ENCODE measurements at places on chromosomes 1 and 21.

GRCh38 chr1:165080253-165080896, 276.1 kb downstream of the LMX1A start:
- no peak for DNase-seq

DNA sequence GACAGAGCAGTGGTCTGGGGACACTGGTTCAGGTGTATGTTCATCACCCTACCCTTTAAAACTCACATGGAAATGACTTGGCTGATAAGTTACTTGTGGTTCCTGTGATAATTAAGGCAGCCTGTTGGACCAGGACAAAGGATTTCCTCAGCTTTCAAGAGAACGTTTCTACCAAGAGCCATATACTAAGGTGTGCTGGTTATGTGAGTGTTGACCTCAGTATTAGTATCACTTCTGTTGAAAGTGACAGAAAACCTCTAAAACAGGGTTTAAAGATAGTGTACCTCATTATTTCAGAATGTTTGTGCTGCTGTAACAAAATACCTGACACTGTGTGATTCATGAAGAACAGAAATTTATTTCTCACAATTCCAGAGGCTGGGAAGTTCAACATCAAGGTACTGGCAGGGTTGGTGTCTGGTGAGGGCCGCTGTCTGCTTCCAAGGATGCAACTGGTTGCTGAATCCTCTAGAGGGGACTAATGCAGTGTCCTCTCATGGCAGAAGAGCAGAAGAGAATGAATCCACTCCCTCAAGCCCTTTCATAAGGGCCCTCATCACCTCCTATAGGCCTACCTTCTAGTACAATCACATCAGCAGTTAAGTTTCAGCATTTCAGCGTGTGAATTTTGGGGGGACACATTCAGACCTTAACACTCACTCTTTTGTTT, 54.9 kb downstream of the UCK2 start:
- DNase-seq, result no peak

DNA sequence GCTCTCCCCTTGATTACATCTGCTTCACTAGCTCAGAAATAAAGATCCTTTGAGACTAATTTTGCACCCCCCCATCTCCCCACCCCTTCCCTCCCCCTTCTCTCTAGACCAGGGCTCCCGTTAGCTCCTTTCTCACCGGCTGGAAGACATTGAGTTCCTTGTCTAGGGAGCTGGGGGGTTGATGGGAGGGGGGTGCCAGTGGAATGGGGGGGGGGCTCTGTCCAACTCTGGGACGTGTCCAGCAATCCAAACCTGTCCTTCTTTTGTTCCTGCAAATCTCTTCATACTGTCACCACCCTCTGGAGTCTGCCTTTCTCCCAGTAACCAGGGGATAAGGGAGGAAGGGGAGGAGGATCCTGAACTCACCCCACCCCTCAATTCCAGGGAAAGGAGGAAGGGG, 61.9 kb downstream of the RHBG start:
- DNase-seq, result no peak

DNA sequence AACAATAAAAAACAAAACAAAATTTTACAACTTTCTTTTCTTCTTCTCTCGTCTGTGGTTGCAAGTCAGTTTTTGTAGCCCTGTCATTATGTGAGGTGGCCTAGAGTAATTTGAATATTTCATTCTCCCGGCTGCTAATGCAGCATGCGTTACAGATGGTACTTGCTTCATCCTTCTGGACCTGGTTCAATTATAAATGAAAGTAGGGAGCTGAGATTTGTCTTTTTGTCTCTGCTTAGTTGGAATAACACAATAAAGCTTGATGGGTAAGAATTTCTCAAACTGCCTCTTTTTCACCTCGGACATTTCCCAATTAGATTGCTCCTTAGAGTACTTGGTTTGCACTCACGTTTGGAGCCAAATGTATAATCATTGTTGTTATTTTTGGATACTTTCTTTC, 201.6 kb downstream of the PBX1 start:
- DNase-seq, result no peak

GRCh38 chr1:113742515-113742914, 16.8 kb downstream of the PHTF1 start:
- no peak for DNase-seq

DNA sequence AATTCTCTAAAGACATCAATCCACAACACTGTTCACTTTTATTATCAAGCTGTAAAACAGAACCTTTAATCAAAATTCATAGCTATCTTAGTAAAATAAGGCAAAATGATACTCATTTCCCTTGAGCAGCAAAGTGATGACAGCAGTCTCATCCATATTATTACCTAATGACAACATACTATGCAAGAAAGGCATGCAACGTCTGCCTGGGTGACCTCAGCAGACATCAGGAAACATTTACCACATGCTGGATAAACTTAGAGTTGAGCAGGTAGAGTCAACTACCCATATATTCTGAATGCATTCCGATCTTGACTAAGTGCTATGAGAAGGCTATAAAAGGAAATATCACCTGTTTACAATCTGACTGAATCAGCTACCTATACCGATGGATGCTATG, 145.1 kb downstream of the SIPA1L2 start:
- no peak for DNase-seq

- DNase-seq, result no peak
Observed at GRCh38 chr1:33231166-33231565, 25.1 kb upstream of the ZNF362 start.

DNA sequence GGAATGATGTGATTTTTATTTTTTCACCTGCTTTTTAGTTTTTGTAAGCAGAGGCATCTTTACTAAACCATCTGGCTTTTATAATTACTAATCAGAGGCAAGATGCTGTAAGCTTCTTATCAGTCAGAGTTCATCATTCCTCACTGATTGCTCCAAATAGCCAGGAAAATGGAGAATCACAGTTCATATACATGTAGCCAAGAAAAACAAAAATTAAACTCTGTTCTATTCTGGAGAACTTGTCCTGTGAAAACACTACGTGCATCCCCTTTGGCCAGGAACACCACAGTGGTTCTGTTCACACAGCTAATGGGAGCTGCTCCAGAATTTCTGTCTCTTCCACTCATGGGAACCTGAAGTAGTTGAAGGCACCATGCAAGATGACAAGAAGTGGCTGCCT, 725.5 kb upstream of the CHRM3 start:
- DNase-seq, result no peak

- no peak for DNase-seq
Observed at GRCh38 chr1:26626994-26627393, 68.8 kb upstream of the ARID1A start.

DNA sequence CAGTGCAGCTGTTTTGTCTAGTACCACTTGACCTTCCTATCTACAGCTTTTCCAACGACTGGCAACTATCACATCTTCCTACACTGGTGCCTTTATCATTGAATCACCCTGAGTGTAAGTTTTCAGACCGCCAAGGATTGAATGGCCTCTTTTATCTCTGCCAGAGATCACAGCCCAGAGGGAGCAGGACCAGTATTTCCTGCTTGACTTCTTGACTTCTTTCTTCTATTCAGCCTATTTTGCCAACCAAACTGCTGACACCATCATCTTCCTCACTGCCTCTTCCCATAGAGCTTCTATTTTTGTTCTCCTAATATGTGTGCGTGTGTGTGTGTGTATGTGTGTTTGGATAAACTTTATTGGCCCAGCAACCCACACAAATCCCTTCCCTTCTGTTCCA, 53.8 kb downstream of the SERBP1 start:
- no peak for DNase-seq

DNA sequence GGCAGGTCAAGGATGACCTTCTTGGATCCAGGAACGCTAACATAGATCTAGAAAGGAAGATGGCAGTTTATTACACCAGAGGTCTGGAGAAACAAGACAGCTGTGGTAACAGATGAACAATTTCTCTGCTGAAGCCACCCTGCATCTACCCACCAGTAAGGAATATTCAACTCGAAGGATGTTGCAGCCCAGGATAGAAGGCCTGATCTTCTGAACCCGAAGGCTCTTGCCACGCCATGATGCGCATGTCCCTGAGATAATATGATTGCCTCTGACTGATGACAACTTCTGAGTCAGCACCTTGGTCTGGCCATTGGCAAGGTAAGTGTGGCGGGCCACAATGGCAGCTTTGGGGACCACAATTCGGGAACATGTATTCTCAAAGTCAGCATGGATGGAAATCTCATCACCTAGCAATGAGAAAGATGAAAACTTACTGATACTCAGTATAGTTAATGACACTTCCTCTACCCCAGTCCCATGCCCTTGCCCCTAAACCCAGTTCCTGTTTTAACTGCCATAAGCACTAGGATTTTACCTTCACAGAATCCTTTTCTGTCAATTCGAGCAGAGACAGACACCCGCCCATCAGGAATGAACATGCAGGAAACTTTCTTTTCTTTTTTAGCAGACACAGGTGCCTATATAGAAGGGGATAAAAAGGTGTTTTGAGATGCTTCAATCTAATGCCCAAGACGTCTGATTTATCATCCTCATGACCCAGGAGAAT, 1.8 kb downstream of the TXNIP start:
- DNase-seq, result no peak

DNA sequence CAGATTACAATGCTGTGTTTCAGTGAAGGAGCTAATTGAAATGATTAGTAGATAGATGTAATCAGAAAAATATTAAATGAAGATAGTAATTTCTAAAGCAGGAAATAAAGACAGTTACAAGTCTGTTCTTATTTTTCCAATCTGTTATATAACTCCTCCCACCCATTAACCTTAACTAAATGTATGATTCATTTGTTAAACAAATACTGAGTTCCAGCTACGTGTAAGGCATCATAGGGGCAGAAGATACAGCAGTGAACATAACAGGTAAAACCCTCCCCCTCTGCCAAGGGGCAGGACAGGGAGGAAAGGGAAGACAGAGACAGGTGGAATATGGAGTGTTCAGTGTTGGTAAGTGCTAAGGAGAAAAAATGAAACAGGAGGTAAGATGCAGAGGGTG, at the start of gene FAM177B:
FAM177B (plus strand) TSS at position 231 of the 400 bp plus-strand sequence. CDS start 9,344 bp downstream, outside the sequence.
- DNase-seq, result no peak

DNA sequence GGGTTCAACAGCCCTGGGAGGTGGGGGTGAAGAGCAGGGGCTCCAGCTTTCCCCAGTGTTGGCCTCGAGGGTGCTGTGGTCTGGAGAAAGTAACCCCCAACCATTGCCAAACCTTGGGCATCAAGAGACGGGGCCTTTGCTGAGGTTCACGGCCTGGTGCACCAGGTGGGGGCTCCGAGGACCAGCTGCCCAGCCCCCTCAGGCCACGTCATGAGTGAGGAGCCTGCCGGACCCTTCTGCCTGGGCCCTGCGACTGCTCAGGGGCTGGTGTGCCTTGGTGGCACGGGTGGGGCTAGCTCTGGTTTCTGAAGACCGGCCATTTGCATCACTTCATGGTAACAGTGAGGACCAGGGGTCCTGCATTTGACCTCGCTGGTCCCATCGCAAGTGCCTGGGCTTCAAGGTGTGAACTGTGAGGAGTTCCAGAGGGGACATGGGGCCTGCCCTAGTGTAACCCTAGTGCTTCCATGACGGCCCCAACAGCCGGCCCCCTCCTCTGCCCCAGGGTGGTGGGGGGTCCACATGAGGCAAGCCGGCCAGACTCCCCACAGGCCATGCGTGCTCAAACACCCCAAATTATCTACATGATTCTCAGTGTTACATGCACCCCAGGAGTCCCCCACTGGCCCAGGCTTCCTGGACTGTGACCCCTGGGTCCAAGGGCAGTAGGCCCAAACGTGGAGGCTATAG, 13.5 kb downstream of the MORN1 start:
- no peak for DNase-seq

DNA sequence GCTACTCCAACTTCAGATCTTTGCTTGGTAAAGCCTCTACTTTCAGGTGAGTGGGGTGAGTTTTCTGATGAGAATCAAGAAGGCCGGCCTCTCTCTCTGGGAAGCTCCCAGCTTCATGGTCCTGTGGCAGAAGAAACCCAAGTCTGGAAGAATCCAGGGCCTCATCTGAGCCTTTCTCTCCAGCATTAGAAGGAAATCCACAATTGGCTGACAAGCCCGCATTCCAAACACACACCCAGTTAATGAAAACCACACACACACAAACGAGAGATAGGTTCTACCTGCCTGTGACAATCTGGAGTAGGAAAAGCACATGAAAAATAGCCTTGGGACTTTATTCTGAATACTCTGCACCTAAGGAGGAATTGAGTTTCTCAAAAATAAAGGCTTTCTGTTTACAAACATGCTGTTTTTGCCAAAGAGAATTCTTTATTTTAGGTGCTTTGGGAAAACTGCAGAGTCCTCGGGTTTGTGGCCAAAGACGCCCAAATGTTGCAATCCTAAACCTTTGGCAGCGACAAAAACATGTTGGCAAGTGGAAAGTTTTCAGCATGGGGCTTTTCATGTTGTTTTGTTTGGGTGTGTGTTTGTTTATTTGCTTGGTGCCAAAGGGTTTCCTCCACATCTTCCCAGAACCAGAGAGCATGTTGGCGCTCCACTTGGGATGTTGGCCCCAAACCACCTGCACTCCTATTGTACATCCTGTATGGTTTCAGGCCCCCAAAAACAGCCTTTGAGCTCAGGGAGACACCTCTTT, 216.2 kb downstream of the SETD4 start:
- DNase-seq, result no peak

GRCh38 chr1:93344886-93345632, 648 bp upstream of the DR1 start:
- DNase-seq, result no peak

DNA sequence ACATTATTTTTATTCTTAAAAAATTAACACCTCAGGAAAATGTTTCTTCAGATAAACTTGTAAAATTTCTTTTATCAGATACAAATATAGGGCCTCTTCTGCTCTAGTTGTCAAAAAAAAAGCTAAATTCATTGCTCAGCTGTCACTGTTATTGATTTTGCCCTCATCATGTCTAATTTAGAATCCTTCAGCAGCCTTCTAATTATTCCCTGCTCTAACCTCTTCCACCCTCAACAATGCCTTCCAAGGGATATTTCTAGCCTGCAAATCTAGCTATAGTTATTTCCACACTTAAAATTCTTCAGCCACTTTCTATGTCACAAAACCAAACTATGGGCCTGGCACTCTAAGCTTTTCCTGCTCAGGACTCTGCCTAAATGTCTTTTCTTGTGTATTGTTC, 25.2 kb downstream of the PDE4B start:
- DNase-seq, result no peak

GRCh38 chr21:14771593-14771992, 225.5 kb upstream of the SAMSN1 start:
- no peak for DNase-seq

- DNase-seq, result no peak
Observed at GRCh38 chr1:53573931-53574330, 114.7 kb downstream of the DMRTB1 start.

GRCh38 chr1:116540088-116540487, 30.7 kb downstream of the CD58 start:
- no peak for DNase-seq

GRCh38 chr1:25026730-25027450, 96.8 kb upstream of the RUNX3 start:
- no peak for DNase-seq
